ENCODE measurements at places on chromosomes 2 and 18.

DNA sequence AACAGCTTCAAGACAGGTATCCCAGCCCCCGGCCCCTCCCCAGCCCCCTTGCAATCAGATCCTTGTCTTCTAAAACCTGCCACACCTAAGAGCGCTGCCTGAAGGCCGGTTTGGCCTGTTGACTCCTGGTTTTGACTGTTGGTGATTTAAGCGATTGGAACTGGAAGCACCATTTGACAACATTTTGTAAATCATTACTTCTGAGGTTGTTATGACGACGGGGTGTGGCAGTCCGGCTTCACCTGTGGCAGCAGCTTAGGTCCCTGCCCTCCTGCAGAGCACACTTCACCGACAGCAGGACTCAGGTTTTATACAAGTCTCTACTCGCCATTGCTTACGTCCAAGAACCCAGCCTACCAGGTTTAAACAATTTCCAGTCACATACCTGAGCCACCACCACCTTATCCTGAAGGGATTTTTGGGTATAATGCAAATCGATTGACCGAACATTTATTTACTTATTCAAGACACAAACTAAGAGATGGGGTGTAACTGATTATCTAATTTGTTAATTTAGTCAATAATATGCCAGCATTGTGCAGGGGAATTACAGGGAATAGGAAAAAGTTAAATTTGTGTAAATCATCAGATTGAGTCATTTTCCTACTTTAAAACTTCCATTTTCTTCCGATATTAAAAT is 707 bp upstream of the DGUOK start:
- no peak for DNase-seq

DNA sequence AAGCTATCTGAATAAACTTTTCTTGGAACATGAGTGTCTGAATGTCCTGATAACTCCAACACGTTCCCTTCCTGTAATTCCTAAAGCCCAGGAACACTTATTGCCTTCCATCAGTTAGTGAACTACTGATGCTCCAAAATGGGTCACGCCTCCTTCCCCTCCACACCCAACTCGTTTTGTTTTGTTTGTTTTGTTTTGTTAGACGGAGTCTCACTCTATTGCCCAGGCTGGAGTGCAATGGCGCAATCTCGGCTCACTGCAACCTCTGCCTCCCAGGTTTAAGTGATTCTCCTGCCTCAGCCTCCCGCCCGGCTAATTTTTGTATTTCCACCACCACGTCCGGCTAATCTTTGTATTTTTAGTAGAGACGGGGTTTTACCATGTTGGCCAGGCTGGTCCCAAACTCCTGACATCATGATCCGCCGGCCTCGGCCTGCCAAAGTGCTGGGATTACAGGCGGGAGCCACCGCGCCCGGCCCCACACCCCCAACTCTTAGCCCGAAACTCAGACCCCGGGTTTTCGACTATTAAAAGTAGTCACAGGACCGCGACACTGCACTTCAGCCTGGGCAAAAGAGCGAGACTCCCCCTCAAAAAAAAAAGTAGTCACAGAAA is 774 bp downstream of the IER3IP1 start:
- DNase-seq = no peak

- DNase-seq = no peak
Measured at GRCh38 chr2:64120928-64121327, 23.3 kb downstream of the PELI1 start.

GRCh38 chr2:97708048-97708380 is 5.4 kb upstream of the ZAP70 start:
- no peak for DNase-seq

DNA sequence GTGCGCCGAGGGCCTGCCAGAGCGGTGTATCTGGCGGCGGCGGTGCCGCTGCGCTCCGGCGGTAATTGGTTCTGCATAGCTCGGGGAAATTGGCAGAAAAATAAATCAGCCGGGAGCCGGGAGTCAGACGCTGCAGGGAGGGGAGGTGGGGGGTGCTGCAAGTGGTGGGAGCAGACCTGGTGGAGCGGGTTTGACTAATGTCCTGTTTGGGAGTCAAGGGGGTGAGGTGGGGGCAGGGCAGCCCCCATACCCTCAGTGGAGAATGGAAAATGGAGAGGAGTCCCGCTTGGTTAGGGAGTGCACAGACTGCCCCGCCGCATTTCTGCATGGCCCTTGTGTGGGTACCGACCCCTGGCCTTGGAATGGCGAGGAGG is 107.3 kb downstream of the DYSF start:
- no peak for DNase-seq

DNA sequence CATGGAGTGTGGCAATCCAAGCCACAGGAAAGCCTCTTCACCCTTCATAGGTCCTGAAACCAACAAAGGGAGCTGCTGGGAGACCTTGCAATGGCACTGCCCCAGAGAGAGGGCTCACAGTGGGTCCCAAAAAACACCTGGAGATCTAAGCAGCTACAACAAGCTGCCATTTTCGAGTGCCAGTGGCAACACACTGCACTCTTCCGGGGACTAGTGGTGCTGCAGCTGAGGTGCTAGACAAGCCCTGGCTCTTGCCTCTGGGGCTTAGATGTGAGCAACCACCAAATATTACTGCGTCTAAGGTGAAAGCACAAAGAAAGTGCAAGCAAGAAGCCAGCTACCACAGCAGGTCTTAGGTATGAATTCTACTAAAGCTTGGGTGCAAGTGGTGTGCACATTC is 192.9 kb downstream of the NOL4 start:
- DNase-seq = no peak

DNA sequence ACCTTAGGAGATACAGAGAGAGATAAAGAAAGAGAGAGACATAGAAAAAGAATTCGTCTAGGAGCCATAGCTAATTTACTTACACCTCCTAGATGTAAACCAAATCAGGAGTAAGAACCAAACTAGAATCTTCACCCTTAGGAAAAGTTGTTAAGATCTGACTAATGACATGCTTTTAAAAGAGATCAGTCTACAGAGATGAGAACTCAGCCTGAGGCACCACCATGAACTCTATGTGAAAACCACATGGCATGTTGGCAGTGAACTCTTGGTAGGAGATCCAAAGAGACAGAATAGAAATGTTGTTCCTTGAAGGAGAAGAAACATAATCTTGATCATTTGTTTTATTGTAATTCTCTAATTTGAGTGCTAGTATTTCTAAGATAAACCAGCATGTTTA is 585.4 kb upstream of the ID2 start:
- no peak for DNase-seq

Data from effector CD4-positive, alpha-beta T cell (primary cell).